ENCODE measurements at places on chromosomes 4 and X. TPM values are rescaled to one million over a fixed set of nuclear protein-coding genes. Genes with fewer than 3 reads are reported as not detected.

WDR45 gene
- 67.1 TPM for total RNA-seq

SPP1 gene
- 5.0 TPM for total RNA-seq

TEX13C gene
- not detected for total RNA-seq

GRCh38 chrX:71118032-71118984 is at the start of gene MED12:
Gene MED12, plus strand, starts transcription at chrX:71118596. Its CDS starts 159 bp downstream, at chrX:71118755.
- peak; percentile 88 for DNase-seq

DNA sequence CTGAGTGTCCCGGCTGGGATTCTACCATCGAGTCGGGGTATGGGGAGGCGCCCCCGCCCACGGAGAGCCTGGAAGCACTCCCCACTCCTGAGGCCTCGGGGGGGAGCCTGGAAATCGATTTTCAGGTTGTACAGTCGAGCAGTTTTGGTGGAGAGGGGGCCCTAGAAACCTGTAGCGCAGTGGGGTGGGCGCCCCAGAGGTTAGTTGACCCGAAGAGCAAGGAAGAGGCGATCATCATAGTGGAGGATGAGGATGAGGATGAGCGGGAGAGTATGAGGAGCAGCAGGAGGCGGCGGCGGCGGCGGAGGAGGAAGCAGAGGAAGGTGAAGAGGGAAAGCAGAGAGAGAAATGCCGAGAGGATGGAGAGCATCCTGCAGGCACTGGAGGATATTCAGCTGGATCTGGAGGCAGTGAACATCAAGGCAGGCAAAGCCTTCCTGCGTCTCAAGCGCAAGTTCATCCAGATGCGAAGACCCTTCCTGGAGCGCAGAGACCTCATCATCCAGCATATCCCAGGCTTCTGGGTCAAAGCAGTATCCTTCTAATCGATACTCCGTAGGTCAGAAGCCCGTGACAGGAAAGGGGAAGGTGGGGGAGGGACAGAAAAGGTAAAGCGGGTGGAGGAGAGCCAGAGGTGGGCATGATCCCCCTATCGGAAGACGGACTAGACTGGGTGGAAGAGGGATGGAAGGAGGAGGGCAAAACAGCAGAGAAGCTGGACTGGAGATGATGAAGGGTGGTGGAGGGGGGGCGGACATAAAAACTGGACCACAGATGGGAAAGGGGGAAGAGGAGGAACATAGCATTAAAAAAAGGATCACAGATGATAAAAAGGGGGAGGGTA is 828 bp downstream of the TSPYL2 start:
- no peak for DNase-seq
